Hematopoietic multipotent progenitor cell treated with erythropoietin and hydrocortisone succinate and interleukin-3 and kit ligand, for 6 days (in vitro differentiated cells): ENCODE measurements at places on chromosomes 1 and 21.

DNA sequence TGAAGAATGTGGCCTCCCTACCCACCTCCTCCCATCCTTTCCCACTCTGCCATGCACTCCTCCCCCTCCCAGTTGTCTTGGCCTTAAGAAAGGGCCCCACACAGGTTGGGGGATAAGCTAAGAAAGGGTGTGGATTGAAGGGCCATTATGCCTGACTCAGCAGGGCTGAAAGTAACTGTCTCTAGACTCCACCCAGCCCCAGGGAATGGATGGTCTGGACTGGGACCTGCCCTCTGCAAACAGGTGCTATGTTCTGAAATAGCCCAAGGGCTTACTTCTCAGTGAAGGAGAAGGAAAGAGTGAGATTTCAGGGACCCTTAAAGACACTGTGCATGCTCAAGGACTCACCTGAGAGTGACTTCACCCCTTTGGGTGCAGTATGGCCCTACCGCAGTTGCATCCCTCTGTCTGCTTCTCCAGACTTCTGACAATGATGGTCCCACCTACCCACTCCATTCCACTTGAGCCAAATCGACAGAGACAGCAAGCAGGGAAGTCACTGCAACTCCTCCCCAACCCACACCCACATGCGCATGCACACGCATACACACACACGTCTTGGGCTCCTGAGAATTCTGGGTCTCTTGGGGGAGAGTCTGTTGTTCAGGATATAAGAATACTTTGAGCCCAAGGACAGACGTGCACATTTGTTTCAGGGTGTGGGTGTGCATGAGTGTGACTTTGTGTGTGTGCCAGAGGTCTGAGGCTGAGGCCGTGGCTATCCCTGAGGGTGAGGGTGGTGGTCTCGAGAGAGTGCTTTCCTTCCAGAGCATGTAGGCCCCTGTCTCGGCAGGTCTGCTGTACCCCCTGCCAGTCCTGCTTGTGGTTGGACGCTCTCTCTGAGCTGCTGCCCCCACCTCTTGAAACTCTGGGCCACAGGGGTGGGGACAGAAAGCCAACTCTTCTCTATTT, 231.9 kb downstream of the PTPRU start:
- DNase-seq: no peak

DNA sequence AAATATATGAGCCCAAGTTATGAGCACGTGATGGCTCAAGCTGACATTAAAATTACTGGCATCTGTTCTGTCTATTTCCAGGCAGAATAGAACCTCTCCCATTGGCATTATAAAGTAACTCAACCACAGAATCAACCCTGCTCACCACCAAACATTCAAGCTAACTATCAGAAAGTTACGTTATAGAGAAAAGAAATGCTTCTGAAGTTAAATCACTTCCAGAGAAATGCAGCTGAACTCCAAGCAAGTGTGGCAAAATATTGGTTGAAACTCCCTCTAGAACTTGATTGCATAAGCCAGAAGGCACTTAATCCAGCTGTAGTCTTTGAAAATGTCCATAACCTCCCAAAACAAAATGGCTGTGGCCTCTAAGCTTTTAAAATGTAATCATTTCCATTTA, 36.2 kb upstream of the UBE2U start:
- no peak for DNase-seq

GRCh38 chr1:238832106-238832505, 554.3 kb upstream of the CHRM3 start:
- DNase-seq: no peak

- DNase-seq: no peak
These were observed 8.4 kb upstream of the PEX19 start for GRCh38 chr1:160293020-160293968.

DNA sequence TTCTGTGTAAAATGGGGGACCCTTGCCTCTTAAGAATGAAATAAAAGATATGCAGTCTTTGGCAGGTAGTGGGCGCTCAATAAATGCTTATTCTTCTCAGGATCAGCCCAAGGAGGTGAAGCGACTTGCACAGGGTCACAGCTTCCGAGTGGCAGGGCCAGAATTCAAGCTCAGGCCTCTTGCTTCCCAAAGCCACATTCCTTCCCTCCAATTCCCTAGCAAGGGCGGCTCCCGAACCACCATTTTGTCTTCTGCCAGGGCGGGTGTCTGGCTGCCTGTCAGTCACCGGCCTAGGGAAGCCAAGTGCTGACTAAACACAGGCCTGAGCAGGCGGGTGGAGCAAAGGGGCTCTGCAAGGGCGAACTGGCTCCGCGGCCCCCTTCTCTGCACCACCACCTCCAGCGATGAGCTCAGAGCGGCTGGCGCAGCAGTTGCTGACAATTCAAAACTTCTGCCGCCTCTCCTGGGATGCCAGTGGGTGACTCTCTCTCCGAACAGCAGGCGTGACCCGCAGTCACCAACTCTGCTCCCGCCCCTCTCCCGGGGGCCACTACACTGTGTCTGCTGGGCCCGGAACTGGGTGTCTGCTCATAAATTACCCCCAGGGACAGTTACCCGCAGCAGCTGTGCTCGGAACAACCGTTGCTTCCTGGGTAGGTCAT, 10.8 kb downstream of the GPR3 start:
- peak; percentile 75 for DNase-seq

- DNase-seq: peak; percentile 95
These were observed 12.2 kb upstream of the SLC44A3 start for GRCh38 chr1:94807742-94808491.

DNA sequence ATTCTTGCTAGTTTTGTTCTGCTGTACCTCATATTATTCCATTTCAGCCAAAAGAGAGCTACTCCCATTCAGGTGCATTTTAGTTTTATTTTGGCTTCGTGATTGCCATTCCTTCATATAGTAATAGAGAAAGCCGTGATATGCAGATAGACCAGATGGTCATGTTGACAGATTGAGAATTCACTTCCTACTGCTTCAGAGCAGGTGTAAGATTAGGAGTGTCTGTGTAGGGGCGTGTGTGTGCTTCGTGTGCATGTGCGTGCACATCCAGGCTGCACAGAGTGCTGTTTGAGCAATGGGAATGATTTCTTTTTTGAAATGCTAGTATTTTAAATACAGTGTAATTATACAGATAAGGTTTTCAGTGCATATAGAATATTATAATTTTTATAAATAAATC, 10.3 kb downstream of the NFIA start:
- DNase-seq: no peak

GRCh38 chr21:40466893-40467483, 380.0 kb downstream of the DSCAM start:
- peak; percentile 35 for DNase-seq

- DNase-seq: no peak
These were observed 138.3 kb downstream of the MAP3K21 start for GRCh38 chr1:233465745-233466343.

DNA sequence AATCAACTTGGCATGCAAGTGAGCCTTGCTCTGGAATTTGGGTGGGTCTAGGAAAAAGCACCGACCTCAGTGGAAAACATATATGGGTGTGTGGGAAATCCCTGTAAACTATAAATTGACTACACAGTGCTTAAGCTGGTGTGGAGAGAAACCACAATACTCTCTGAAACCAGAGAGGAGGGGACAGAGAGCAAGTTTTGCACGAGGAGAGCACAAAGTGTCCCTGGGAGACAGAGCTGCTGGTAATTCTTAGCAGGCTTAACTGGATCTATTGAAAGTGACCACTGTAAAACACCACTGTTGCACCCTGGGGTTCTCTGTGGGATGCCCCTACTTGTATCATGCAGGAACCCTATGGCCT, 12.8 kb downstream of the KCNJ15 start:
- no peak for DNase-seq

GRCh38 chr1:54575161-54575560, 27.1 kb downstream of the ACOT11 start:
- no peak for DNase-seq

- DNase-seq: no peak
These were observed 22.2 kb upstream of the DPT start for GRCh38 chr1:168751195-168751650.

DNA sequence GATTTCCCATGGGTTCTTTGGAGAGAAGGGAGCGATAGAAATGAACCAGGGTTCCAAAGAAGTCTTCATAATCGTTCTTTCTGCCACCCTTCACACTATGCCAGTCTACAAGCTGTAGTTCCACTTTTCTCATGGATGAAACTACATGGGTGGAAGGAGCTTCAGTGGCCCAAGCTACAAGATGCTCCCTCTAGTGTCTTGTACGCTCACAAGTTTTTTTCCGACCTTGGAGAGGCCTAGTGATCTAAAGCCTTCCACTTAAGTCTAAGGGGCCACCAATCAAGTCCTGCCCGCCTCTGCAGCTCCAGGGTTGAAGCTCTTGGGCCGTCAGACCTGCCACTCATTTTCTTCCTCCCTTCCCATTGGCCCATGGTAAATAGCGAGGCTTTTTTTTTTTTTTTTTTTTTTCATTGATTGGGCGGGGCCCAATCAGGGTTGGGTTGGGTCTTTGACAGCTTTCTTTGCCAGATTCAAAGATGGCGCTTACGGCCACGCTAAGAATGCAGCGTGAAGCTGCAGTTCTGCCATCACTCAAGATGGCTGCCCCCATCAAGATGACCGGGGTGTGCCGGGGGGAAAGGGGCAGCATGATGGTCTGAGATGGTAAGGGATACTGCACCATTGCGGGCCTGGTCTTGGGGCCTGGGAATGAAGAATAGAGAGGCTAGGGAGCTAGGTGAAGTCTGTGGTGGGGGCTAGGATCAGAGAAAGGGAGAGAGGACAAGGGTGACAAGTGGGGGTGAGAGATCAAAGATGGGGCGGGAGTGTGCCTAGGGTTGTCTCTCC, at the start of gene TOMM40L:
TOMM40L (plus strand) TSS at position 527 of the 786 bp plus-strand sequence. CDS start 430 bp downstream, outside the sequence.
- peak; percentile 100 for DNase-seq

DNA sequence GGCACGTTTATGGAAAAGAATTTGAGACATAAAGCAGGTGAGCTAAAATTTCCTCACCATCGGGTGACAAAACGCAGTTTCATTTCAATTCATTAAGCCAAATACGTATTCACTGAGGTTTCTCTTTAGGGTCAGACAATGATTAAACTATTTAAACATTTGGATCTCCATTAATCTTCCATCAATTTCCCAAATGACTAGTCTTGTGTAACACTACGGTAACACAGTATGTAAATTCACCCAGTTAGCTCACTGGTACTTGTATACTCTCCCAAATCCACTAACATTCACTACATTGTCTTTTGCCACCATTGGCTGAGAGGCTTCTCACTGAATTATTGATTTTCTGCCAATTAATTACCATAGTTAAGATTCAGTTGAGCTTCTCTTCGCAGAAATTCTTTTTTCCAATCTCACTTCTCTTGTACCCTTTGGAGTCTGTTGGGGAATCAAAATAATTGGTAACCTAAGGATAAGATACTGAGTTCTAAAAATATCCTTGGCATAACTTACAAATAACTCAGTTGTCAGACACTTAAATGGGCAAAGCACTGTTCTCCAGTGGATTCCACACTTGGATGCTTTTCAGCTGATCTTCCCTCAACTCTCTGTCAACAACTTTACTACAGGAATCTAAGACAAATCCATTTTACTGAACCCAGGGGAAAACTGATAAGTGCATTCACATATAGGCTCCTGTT, 40.7 kb downstream of the SIPA1L2 start:
- DNase-seq: no peak

DNA sequence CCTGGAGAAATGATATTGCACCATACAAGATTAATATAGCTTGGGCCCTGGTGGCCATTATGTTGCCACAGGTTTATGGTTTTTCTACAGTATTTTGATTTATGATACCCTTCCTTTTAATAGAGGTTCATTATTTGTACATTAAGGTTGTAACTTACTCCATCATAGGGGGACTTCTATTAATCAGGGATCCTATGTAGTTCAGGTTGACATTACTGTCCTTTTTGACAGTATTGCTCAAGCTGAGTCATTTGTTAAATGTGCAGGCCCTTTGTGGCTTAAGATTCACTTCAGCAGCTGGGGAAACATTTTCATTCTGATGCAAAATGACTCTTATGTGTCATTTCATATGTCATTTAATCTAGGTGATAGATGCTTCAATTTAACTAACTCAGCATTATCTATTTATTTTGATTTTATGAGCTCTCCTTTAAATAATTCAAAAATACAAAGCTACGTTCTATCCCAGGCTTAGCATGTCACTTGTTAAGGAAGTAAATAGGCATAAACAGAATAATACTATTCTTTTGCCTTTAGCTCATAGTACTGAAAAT, 686.9 kb upstream of the NCAM2 start:
- DNase-seq: no peak

GRCh38 chr1:176494436-176494835, 31.5 kb downstream of the PAPPA2 start:
- no peak for DNase-seq

- DNase-seq: no peak
These were observed 15.2 kb upstream of the SLC25A34 start for GRCh38 chr1:15720861-15721260.

DNA sequence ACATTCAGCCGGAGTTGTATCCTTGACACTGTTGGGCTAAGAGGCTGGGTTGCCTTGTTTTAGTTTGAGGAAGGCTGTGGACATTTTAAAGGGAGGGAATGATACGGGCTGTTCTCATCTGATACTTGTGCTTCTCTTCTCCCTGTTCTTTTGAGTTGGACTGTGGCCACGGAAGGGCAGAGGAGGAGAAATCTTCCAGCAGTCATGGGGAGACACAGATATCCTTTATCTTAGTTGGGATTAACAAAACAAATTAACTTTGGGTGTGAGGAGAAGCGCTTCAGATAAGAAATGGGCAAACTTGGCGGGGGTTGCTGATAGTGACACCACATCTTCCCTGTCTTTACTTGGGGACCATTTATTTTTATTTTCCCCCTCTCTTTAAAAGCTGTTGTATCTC, 138.8 kb downstream of the ROR1 start:
- DNase-seq: peak; percentile 27

- DNase-seq: no peak
These were observed 16.4 kb downstream of the BSND start for GRCh38 chr1:55015123-55015522.

GRCh38 chr1:239387304-239388158, 1.2 kb downstream of the CHRM3 start:
- peak; percentile 40 for DNase-seq

DNA sequence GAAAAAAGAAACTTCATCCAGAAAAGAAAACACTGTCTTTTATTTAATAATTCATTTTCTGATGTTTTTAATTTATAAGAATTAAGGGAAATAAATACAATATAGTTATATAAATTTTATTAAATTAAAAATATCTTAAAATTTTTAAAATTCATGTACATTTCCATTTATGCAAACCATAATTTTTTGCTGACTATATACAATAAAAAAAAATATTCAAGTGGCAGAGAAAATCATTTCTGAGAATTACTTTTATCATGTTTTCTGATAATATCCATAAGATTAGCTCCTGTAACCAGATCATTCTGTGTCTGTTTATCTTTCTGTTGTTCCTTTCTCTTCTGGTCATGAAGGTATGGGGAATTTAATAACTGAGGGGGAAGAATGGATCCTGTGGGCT, 23.5 kb upstream of the KIF14 start:
- DNase-seq: no peak

GRCh38 chr1:37493336-37494098, 19.1 kb downstream of the ZC3H12A start:
- DNase-seq: no peak
